ENCODE measurements at places on chromosomes 5 and 9.
A peak's percentile ranks its signal among the peaks of the same experiment; 100 is the strongest.

GRCh38 chr9:77764894-77765780 lies 117.0 kb upstream of the GNA14 start:
- peak; percentile 63 for DNase-seq

DNA sequence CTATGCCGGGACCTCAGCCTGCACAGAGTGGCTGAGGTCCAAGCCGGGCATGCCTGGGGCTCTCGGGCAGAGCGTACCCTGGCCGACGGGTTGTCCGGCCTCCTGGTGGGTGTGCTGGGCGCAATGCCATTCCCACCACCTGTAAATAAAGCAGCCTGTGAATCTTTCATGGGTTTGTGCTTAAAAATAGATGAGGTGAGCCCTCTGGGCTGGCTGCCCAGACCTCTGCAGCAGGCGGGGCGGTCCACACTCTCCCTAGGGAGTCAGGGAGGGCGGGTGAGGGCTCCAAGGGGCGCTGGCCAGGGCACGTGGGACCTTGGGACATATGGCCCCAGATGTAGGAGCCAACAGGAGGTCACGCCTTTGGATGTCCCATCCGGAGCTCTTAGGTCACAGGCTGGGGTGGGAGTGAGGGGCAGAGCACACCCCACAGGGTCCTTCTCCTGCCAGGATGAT lies 3.6 kb upstream of the AGPAT2 start:
- no peak for DNase-seq

DNA sequence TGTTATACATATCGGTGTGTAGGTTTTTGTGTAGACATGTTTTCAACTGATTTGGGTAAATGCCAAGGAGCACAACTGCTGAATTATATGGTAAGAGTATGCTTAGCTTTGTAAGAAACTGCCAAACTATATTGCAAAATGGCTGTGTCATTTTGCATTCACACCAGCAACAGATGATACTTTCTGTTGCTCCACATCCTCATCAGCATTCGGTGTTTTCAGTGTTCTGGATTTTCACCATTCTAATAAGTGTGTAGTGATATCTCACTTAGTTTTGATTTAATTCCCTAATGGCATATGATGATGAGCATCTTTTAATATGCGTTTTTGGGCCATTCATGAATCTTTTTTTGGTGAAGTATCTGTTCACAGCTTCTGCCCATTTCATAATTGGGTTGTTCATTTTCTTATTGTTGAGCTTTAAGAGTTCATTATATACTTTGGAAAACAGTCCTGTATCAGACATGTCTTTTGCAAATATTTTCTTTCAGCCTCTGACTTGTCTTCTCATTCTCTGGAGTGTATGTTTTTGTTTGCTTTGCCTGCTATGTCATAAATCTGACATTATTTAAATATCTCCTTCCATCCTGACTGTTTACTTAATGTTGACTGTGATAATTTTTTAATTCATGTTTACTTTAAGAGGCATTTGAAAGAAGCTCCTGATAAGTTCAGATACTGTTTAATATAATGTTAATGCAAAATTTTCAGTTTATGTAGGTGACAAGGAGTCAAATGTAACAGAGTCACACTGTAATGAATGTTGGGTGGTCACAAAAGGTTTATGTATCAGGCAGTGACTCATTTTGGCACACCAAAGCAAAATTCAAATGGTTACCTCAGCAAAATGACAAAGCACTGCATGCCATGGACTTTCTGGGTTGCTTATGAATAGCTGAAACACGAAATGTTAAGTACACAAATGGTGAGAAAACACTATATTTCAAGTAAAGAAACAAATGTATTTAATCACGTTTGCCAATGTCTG lies 181.1 kb upstream of the DAB2 start:
- no peak for DNase-seq

DNA sequence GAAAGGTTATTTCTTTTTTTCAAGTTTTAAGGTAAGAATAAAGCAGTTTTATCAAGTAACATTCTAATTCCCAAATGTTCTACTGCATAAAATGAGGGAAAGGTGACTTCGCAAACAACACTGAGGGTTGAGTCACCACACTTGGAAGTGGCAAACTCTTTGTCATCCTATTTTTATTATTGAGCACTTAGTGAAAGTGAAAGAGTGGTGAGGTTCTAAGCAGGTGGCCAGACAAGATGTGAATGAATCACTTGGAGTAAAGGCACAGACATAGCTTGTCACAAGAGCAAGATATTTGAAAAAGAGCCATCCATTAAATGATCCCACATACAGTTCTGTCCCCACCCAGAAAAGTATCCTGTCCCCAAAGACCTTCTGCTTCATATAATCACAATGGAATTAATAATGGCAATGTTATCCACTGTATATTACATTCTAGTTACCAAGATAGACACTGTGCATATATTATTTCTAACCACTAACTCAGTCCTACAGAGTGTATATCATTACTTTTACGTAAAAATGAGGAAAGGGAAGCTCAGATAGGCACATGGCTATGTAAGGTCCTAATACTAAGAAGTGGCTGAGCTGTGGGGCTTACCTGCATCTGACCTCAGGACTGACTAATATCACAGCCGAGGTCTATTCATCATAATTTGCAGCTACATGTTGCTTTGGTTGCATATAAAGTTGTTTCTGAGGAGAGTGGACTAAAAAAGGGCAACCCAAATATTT lies 730.4 kb upstream of the MEF2C start:
- DNase-seq, result no peak

- DNase-seq, result no peak
Measured at GRCh38 chr9:114289106-114289505, 33.8 kb upstream of the ORM1 start.

DNA sequence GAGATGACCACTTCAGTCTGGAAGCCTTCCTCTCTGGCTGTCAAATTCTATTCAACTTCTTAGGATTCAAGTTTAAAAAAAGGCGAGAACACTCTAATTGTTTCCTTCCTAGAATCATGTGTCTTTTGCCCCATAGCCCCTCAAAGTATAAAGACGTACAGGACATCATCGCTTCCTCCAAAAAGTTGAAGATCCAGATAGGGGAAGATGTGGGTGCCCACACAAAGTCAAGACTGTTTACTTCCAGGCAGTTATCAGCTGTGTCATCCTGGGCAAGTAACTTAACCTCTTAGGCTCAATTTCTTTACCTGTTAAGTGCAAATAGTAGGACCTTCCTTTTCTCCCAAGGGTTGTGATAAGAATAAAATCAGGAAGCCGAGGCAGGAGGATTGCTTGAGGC lies 40.1 kb downstream of the PPARGC1B start:
- DNase-seq, result no peak

GRCh38 chr5:80210014-80210413 lies 45.8 kb downstream of the SERINC5 start:
- DNase-seq, result no peak

- DNase-seq, result no peak
Measured at GRCh38 chr5:58922461-58923171, 339.7 kb downstream of the RAB3C start.

DNA sequence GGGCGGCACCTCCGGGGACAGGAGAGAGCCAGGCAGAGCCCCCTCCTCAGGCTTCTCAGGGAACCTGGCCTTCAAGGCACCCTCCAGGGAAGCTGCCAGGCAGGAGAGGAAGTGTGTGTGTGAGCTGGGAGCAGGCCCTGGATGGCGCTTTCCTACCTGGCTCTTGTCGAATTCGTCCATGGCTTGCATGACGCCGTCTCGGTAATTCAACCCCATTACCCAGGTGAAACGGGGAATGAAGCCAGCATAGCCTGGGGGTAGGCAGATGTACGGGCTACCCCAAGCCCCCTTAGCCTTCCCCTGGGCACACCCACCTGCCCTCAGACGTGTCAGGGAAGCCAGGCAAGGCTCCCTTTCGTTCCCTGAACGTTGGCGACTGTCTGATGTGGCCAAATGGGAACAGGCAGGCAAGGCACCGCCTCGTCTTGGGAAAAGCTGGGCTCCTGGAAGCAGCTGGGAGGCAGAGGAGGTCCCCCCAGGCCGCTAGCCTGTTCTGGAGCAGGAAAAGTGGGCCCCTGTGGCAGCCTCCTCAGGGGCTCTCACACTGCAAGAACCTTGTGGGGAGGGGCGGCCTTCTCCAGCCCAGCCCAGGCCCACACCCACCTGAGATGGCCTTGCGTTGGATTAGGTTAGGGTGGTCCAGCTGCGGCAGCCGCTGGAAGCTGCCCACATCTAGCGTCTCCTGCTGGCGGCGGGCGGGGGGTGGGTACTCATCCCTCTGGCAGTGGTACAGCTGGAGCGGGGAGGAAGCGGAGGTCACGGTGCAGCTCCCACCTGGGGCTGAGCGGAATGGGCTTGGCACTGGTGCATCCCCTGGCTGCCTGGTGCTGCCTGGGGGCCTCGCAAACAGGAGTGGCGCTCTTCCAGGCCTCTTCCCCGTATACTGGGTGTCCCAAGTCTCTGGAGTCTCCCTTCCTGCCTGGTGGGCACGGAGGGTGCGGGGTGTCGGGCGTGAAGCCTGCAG lies 3.7 kb downstream of the TUBB4B start:
- DNase-seq, result no peak

DNA sequence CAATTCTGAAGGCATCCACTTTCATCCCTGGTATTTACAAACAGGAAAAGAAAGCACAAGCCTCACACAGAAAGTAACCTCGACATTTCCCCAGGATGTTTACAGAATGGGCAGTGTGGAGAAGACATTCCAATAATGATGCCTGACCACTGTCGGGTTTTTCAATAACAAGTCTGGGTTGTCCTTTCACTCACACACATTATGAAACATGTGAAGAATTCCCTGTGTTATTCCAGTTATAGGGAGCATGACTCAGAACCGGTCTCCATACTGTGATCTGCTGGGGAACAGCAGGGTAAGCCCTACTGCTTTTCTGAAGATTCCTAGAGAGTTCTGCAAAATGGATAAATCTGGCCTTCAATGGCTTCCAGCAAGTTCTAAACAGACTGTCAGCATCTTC lies 155.3 kb downstream of the ADAMTS12 start:
- no peak for DNase-seq

DNA sequence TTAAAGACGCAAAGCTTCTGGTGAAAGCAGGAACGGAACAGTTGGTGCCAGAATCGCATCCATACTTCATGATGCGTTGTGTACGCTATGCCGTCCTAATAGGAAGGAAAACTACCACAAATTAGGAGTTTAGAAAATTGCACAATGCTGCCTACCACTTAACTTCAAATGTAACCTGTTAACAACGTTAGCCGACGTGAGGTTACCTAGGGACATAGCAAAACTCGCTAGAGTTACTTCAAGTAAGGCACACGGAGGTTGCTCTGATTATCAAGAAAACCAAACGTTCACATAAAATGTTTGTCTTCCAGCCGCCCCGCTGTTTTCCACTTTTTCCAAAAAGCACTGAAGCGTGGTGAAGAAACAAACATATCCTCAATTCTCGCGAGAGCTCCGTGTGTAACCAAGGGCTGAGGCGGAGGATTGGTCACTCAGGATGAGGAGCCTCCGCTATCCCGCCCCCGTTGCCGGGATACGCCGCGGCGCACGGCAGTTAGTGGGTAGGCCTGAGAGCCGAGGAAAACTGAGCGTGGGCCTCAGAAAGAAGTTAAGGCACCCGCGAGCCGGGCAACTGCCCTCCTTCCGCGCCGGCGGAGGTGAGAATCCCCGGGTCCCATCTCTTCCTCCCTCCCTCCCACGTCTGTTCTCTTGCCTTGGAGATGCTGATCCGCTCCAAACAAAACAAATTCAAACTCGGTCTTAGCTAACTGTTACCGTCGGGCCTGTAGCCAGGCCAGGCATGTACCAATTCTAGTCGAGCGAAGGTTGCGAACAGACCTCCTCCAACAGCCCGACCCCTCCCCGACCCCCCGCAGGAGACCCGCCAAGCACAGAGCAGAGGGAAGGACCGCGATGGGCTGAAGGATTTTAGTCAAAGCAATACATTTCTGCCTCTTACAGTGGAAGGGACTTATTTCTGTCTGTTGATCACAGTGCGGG lies at the start of gene IFT74:
TSS of gene IFT74 (plus strand) at position 492 of the 939 bp plus-strand sequence. CDS start 5,556 bp downstream, outside the sequence.
- DNase-seq, result peak; percentile 95

DNA sequence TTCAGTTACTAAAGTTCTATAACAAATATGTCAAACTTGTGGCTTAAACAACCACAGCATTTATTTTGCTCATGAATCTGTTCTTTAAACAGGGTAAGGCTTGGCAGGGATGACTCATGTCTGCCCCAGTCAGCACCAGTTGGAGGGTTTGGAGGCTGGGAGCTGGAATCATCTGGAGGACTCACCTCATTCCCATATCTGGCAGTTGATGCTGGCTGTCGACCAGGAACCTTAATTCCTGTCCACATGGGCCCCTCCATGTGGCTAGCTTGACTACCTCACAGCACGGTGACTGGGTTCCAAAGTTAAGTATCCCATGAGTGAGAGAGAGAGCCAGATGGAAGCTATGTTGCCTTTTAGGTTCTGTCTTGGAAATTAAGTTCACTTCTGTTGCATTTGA lies 13.8 kb upstream of the CCL28 start:
- DNase-seq, result no peak

GRCh38 chr5:133367984-133368383 lies 244.4 kb downstream of the FSTL4 start:
- DNase-seq, result no peak

- DNase-seq, result no peak
Measured at GRCh38 chr5:146109379-146109778, 4.0 kb upstream of the PLAC8L1 start.

GRCh38 chr5:72436796-72437471 lies 70.3 kb downstream of the ZNF366 start:
- no peak for DNase-seq

GRCh38 chr5:11166923-11167322 lies 405.9 kb upstream of the DAP start:
- DNase-seq, result no peak

DNA sequence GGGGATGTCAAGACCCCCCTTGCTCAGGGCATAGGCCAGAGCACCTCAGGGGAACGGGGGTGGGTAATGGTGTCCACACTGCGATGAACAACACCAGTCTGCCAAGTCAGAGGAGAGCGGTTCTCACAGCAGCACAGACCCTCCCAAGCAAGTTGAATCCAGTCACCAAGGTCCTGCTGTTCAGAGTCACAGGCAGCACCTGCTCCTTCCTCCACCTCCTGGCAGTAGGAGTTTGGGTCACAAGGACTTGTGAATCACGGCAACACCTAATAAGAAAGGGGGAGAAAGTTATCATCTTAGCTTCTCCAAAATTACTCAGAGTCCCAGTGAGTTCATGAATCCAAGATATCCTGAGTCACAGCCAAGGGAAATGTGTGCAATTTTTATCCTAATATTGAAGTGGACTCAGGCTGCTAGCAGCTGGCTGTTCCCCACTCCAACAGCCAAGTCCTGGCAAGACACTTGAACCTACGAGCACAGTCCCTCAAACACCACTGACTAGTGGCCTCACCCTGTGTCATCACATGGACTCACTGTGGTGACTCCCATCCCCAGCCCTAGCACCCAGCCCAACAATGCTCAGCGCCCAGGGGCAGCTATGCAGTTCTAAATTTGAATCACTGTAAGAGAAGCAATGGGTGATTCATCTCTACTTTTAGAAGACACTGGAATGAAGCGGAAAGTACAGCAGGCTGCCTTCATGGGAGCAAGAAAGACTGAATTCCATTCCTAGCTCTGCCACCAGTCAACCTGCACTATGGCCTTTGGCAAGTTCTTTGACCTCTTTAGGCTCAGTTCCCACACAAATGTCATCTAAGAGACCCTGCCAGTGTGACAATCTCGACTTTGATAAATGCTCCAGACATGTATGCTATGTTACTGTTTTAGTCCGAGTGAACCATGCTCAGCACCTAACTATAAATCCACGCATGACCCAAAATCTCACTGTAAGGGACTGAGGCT lies 113.7 kb downstream of the KLHL3 start:
- no peak for DNase-seq
